ENCODE measurements at places on chromosomes 12 and 14.

GRCh38 chr14:29717901-29718300, 209.7 kb downstream of the PRKD1 start:
- no peak for DNase-seq

DNA sequence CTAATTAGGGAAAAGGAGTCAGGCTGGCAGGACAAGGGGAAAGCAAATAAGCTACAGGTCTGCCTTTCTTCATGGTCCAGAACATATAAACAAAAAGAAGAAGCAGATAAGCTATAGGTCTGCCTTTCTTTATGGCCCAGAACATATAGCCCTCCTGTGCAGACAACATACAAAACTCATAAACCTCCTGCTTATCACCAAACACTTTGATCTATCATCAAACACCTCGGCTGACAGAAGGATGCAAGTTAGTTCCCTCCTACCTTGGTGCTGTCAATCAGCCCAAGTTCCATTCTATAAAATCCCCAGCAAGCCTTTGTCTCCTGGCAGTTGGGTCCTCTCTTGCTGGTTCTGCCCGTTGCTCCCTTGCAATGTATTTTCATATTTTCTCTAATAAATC, 23.2 kb downstream of the AMN1 start:
- DNase-seq: no peak

- DNase-seq: no peak
Observed at GRCh38 chr12:128570191-128571065, 253.3 kb downstream of the SLC15A4 start.

GRCh38 chr12:111352296-111352993, 16.4 kb downstream of the PHETA1 start:
- DNase-seq: no peak

DNA sequence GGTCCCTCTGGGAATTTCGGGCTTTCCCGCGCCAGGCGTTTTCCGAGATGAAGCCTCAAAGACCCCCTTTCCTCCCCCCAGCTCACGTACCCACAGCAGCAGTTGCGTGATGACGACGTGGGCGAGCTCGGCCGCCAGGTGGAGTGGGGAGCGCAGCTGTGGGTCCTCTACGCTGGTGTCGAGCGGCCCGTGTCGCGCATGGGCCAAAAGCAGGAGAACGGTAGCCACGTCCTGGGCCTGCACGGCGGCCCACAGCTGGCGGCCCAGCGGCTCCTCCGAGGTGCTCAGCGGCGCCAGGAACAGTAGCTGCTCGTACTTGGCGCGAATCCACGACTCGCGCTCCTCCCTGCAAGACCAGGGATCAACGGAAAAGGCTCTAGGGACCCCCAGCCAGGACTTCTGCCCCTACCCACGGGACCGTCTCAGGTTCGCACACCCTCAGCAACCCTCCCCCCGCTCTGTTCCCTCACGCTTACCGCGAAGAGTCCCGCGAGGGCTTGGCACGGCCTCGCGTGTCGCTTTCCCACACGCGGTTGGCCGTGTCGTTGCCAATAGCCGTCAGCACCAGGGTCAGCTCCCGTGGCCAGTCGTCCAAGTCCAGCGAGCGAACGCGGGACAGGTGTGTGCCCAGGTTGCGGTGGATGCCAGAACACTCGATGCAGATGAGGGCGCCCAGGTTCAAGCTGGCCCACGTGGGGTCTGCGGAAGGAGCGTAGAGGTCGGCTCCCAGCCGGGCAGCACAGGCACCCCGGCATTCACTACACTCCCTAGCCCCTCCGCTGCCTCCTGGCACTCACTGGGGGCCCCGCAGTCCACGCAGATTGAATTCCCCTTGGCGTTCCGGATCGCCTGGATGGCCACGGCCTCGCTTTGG, 11.4 kb downstream of the AGAP2 start:
- DNase-seq: peak; percentile 79

- DNase-seq: no peak
Observed at GRCh38 chr12:14400599-14400998, 35.1 kb downstream of the ATF7IP start.

- DNase-seq: no peak
Observed at GRCh38 chr14:71327691-71328090, 420.4 kb downstream of the PCNX1 start.

DNA sequence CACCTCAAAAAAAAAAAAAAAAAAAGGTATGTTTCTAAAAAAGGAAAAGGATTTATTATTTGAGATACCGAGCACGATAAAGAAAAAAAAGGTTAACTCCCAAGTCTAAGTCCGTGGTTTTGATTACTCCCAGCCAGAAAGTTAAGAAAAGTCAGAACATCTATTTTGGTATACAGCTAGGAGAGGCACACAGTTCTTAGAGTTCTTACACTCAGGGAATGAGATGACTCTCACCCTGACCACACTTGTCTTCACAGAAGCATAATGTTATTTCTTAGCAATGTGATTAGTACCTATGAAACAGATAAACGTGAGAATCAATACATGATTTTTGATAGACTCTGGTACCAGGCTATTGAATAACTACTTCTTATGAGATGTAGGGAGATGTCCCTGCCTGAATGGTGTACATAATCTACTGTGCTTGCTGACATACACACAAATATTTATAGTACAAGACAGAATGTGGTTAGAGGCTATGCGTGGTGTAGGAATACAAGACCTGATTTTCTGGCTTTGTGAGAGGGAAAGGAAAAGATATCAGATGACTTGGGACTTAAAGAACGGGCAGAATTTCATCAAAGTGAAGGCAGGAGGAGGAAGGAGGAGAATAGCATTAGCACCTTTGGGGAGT, 31.6 kb downstream of the LIMA1 start:
- no peak for DNase-seq

DNA sequence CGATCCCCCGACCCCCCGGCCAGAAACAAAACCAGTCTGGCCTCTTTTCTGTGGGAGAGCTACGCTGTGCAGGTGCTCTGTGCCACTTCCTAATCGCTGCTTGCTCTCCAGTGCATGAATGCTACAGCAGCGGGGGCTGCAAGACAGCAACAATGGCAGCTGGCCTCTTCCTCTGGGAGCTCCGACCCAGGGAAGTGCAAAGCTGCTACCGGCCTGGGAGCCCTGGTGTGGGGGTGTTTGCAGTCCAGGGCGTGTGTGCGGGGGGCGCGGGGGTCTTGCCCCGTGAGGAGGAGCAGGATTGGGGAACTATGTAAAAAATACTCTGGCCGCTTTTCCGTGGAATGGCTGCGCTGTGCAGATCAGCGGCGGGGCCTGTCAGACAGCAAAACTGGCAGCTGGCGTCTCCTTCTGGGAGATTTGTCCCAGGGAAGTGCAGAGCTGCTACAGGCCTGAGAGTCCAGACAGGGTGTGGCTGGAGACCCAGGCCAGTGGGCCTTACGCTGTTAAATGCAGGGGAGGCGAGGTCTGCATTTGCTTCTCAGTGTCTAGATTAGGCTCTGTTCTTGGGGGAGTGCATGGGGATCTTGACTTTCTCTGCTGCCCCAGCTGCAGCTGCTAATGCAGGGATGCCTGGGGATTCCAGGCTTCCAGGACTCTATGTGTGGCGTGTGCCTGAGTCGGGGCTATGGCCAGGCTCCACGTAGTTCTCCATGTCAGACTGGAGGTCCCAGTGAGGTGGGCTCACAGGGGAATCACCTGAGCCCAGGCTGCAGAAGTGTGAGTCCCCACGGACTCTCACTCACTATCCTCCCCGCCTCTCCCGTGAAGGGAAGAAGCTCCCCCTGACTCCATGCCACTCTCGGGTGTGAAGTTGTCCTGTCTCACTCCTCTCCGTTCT, 344.5 kb downstream of the AEBP2 start:
- DNase-seq: peak; percentile 7

GRCh38 chr12:31387466-31387865, 61.5 kb upstream of the SINHCAF start:
- DNase-seq: no peak

GRCh38 chr12:39605501-39605900, 14.1 kb downstream of the ABCD2 start:
- DNase-seq: no peak

- no peak for DNase-seq
Observed at GRCh38 chr14:75563931-75564330, 14.5 kb upstream of the FLVCR2 start.

DNA sequence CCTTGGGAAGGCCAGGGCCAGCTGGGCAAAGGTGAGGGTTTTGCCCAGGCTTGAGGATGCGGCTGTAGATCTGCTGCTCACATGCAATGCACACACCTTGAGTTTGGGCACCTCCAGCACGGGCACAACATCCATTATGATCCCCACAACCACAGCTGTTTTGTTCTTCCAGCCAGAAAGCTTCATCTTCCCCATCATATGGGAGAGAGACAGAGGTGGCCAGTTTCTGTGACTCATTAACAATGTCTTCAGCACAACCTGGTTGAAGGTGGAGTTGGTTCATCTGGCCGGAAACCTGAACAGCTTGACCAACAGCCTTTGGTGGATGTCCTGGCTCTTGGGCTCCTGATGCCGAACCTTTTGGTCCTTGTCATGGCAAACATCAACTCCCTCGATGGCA, 163.7 kb upstream of the CCND2 start:
- DNase-seq: no peak

DNA sequence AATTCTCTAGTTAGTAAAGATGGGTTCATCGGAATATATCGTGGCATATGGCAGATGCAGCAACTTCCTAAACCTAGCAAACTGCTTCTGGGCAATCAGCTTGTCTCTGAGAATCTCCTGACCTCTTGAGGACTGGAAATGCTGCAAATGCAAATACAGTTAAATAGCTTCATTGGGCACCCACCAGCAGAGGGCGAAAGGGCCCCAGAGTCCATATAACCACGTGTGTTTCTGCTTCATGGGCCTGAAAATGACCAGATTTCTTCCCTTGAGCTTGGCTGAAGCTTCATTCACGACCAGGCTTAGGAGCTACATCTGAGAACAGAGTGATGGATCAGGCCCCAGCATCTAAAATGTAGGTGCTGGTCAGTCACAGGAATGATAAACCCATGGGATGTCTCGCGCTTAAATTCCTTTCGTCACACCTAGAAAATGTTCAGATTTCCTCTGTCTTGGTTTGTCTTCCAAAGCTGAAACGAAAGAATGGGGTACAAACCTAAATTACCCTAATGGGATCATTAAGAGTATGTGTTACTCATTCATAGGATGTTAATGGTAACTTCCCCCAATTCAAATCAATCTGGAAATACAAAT, 1482.5 kb upstream of the TMEM132C start:
- DNase-seq: peak; percentile 50

DNA sequence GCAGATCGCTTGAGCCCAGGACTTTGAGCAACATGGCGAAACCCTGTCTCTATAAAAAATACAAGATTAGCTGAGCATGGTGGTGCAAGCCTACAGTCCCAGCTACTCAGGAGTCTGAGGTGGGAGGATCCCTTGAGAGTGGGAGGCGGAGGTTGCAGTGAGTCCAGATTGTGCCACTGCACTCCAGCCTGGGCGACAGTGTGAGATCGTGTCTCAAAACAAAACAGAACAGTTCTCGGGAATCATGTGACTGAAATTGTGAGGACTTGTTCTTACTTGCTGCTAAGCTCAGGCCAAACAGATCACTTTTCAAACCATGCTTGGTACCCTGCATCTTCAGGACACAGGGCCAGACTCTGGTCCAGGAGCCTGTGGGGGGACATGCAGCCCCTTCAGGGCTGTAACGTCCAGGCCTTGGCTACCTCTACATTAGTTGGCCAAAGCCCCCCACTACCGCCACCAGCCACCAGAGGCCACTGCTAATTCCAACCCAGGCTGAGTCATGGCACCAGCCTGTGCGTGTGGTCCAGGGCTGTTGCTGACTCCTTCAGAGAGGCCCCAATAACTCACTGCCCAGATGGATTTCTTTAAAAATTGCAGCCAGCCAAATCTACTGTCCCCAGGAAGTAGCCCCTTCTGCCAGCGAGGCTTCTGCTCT, 33.4 kb upstream of the SYNDIG1L start:
- DNase-seq: peak; percentile 49

DNA sequence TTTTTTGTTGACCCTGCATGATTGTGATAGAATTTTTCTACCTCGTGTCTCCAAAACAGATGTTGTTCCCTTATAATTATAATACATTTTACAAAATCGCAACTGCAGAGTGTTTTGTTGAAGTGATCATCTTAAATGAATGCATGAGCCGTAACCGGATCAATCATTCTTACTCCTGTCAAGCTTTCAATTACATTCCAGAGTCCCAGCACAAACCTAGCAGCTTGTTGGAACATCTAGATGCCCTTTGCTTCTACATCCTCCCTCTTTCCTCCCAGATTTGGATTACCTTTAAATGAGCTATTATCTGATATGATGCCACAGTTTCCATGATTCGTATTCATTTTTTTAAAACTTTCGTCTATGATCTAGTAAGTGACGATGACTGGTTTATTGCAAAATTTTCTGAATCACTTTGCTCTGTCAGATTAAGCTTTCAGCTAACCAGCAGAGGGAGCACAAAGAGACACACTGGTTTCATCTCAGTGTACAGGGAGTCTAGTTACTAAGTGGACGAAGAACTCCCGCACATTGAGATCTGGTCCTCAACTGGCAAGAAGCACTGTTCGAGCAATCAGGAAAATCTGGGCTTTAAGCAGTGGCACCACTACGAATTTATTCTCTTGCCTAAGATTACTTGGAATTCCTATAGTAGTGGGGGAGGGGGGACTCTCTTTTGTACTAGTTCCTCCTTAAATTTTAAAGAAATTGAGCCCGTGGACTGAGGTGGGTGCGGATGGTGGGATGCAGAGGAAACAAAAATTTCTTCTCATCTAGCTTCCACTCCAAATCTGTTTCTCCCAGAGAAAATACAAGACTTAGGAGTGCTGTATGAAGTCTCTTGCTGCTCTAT, 40.9 kb downstream of the TSHR start:
- peak; percentile 12 for DNase-seq

- DNase-seq: no peak
Observed at GRCh38 chr12:131728720-131729119, 17.8 kb downstream of the SFSWAP start.

DNA sequence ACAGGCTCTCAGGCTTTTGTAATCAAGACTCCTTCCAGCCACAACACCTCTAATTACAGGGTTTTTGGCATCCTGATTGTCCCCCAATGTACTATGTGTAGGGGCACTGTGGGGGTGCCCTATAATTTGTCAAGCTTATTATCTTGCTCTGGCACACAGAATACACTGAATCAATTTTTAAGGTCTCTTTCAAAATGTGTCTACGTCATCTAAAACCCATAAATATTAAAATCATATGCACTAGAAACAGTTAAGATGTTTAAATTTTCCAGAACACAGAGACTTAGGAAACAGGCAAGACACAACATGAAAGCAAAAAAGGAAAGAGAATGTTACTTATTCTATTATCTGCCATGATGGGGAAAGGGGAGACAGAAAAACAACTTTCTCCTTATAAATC, 665.7 kb downstream of the NRXN3 start:
- no peak for DNase-seq

- DNase-seq: no peak
Observed at GRCh38 chr14:57205938-57206337, 62.8 kb downstream of the EXOC5 start.

DNA sequence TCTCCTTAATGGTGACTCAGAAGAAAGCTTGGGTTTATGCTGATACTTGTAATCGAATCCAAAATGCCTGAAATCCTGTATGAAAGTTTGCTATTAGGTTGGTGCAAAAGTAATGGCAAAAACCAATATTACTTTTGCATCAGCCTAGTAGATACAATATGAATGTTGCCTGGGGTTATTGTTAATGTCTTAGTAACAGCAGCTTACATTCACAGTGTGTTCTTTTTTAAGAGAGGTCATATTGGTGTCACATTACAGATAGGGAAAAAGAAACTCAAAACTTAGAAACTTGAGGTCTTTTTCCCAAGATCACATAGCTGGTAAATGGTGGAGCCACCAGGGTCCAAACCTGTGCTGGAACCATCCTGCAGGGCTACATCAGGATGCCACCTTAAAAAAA, 25.2 kb downstream of the SRGAP1 start:
- no peak for DNase-seq
